ENCODE measurements at places on chromosomes 13 and 19.

- no peak for DNase-seq
Observed at GRCh38 chr13:28322256-28322905, 172.5 kb downstream of the FLT1 start.

DNA sequence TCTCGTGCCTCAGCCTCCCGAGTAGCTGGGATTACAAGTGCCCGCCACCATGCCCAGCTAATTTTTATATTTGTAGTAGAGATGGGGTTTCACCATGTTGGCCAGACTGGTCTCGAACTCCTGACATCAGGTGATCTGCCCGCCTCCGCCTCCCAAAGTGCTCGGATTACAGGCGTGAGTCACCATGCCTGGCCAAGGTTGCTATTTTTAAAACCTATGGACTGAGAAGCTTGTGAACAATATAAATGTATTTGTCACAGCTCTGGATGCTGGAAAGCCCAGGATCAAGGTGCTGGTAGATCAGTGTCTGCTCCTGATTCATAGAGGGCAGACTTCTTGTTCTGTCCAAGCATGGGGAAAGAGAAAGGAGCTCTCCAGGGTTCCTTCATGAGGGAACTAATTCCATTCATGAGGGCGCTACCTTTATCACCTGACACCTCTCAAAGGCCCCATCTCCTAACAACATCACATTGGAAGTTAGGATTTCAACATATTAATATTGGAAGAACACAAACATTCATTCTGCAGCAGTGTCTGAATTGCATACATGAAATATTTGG, 16.1 kb downstream of the CARD8 start:
- no peak for DNase-seq

DNA sequence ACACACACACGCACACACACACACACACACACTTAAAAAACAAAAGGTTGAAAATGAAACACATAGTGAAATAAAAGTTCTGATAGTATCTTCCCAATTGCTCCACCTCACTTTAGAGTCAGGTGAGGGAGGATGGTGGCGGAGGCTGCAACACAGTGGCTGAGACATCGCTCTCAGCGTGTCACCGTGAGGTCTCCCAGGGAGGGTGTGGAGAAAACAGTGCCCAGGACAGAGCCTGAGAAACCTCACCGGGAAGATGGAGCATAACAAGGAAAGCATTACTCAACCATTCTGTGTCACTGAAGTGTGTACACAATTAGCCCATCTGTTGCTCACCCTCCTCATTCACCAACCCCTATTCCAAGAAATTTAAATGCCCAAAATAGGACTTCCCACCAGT, 111.4 kb upstream of the USP29 start:
- no peak for DNase-seq

GRCh38 chr13:53068585-53069520, 40.2 kb downstream of the OLFM4 start:
- no peak for DNase-seq

GRCh38 chr19:48094129-48094854, 16.3 kb downstream of the PLA2G4C start:
- no peak for DNase-seq

DNA sequence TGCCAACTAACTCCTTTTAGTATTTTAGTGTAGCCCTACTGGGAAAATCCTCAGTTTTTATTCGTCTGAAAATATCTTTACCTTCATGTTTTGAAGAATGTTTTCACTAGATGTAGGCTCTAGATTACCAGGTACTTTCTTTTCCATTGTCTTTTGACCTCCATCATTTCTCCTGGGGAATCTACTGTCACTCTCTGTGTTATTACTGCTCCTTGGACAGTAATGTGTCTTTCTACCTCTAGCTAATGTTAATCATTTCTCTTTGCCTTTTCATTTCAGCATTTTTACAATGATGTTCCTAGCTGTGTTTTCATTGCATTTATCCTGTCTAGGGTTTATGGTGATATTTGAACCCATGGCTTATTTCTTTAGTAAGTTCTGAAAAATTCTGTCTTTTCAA, 61.9 kb downstream of the SPACA7 start:
- DNase-seq, result no peak

- DNase-seq, result no peak
Observed at GRCh38 chr13:100491164-100491842, 97.3 kb downstream of the GGACT start.

DNA sequence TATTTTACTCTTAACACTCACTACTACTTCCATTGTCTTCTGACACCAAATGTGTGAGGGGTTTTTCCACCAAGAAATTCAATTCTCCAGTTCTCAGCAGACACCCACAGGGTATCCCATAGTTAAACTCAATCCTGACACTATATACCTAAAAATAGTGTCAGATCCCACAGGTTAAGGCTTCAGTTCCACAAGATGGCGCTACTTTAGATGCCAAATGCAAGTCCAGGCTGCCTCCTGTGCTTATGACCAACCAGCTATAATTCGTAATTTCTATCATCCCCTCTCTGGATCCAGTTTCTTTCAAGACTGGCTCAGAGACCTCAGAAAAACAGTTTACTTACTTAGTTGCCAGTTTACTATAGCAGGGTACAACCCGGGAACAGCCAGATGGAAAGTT, 1146.2 kb upstream of the SPRY2 start:
- DNase-seq, result no peak

- no peak for DNase-seq
Observed at GRCh38 chr13:21796066-21796465, 125.2 kb downstream of the FGF9 start.

DNA sequence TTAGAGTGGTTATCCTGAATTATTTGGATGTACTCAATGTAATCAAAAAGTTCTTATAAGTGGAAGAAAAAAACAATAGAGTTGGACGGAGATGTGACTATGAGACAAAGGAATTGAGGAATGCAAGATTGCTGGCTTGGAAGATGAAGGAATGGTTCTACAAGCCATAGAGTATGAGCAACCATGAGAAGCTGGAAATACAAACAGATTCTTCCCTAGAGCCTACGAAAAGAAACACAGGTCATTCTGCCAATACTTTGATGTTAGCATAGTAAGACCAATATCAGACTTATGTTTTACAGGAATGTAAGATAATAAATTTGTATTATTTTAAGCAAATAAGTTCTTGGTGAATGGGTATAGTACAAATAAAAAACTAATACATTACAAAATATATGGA, 249.2 kb downstream of the DIAPH3 start:
- no peak for DNase-seq

- peak; percentile 43 for DNase-seq
Observed at GRCh38 chr13:80131204-80131603, 209.7 kb downstream of the SPRY2 start.

DNA sequence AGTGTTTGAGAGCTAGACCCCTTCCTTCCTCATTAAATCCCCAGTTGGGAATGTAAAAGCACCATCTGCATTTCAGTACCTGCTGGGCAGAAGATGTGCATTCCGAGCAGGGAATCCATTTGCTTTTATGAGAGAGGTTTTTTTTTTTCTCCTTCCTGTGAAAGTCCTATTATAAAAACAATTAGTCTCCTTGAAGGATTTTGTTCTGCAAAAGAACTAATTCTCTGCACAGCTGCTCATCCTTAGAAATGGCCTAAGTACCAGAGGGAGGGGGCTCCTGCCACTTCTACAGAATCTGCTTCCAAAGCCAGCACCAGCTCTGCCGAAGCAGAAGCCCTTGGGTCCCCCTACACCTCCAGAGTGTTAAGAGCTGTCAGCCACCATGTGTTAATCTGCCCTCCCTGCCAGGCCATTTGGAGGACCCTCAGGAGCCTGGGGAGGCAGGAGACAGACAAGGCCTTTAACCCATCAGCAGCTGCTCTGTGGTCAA, 36.4 kb upstream of the SERPINE3 start:
- no peak for DNase-seq

- DNase-seq, result no peak
Observed at GRCh38 chr19:6424195-6424938, at the start of gene KHSRP. Gene KHSRP (minus strand): TSS chr19:6424811. CDS start chr19:6424701, 110 bp downstream.

DNA sequence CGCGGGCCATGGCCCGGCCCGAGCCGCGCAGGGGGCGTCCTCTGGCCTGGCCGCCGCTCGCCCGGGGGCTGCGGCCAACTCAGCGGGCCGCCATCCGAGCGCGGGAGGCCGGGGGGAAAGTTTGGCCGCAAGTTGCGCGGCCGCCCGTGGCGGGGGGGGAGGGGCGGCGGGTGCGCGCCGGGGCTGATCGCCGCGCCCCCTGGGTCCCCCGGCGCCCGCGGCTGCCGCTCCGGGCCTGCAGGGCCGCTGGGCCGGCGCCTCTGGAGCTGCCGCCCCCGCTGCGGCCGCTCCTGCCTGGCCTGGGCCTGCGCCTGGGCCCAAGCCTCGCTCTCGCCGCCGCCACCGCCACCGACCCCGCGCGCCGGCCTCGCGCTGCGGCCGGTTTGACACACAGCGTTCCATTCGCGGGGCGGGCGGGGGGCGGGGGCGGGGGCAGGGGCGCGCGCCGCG, at the start of gene NR2F6:
Gene NR2F6, minus strand, starts transcription at position 385 of the 450 bp plus-strand sequence. CDS start 699 bp downstream, outside the sequence.
- DNase-seq, result no peak

DNA sequence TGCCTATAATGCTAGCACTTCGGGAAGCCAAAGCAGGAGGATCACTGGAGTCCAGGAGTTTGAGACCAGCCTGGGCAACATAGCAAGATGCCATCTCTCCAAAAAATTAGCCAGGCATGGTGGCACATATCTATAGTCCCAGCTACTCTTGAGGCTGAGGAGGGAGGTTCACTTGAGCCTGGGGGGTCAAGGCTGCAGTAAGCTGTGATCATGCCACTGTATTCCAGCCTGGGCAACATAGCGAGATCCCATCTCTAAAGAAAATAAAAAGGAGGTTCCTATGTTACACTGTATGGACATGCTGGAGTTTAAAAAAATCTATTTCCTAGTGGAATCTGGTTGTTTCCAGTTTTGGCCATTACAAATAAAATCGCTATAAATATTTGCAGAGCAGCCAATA, 2.6 kb downstream of the CAB39L start:
- DNase-seq, result no peak

DNA sequence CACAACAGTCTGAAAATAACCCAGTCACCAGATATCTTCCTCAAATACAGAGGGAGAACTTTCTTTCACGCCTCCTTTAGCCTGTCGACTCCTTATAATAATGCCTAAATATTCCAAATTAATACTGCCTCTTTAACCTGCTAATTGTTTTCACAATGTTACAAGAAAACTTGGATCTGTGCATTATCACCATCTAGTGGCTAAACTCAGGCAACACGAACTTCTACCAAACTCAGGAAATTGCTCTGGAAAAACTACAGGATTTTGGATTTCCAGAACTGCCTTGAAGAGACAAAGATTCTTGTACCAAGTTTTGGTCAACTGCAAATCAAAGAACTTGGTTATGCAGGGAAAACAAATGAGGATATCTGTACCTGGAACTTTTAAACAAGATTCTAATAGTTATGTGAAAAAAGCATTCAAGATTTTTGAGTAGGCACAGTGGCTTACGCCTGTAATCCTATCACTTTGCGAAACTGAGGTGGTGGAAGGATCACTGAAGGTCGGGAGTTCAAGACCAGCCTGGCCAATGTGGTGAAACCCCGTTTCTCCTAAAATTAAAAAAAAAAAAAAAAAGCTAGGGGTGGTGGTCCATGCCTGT, 10.8 kb downstream of the CLN5 start:
- no peak for DNase-seq

- DNase-seq, result peak; percentile 75
Observed at GRCh38 chr13:43785650-43786471, 911 bp downstream of the ENOX1 start.

DNA sequence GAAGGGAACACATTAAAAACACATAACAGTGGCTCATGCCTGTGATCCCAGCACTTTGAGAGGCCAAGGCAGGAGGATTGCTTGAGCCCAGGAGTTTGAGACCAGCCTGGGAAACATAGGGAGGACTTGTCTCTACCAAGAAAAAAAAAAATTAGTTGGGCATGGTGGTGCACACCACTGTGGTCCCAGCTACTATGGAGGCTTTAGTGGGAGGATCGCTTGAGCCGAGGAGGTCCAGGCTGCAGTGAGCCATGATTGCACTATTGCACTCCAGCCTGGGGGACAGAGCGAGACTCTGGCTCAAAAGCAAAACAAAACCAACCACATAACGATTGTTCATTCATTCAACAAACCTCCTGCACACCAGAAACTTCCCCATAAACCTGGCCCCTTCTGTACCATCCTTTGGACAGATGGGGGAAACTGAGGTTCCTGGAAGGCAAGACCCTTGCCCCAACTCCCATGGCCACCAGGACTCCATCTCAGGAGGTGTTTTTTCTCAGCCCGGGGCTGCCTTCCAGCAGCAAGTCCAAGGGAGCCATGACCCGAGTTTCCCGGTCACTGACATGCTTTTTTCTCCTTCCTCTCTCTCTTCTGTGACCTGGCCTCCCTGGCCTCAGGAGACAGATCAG, 4.3 kb downstream of the FOSB start:
- no peak for DNase-seq

DNA sequence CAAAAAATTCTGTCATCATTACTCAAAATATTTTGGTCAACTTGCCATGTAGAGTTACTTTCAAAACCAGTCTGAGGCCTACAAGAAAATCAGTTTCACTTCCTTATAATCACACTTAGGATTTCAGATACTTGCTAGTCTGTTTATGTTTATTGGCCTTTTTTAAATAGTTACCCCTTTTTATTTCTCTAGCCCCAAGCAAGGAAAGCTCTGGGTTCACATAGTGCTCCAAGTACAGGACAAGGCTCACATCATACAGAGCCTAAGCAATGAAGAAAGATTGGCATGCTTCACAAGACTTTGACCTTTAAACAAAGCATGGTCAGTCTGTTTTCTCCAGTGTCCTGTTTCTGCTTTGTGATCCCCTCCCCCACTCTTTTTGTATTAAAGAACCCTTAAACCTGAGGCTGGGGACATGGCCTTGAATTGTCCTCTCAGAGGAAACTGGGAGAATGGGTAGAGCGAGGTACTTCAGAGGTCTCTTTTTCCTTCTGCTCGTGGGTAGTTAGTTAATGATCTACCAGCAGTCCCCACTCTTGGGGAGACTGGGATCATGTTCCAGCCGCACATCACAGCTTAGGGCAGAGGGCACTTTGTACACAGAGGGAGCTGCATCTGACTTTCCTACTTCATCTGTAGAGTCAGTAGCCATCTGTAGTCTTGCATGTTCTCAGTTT, 30.7 kb downstream of the CEACAM1 start:
- no peak for DNase-seq

DNA sequence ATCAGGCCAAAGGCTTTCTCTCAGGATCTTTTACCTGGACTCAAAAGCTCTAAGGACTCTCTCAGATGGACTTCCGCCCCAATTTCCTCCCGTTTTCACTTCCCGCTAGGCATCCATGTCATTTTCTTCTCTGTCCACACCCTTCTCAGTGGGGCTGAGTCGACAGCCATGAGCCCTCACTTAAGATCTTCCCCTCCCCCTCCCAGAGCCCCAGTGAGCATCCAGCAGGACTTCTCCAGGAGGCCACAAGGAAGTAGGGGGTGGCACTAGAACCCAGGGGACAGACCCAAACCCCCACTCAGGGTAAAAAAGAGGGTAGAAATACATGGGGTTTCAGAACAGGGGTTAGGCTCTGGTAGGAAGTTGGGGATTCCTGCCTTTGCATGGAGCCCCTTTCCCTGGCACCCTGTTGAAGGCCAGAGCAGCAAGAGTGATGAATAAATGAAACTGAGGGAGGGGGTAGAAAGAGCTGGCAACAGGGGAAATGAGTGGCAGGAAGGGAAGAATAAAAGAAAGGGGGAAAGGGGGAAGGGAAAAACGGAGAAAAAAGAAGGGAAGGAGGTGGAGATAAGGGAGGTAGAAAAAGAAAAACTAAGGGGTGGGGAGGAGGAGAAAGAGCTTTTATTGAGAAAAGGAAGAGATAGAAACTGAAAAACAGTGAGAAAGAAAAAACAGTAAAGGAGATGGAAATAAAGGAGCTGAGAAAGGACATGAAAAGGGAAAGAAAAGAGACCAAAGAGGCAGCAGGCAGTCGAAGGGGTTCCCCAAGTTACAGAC, 42.3 kb downstream of the DEDD2 start:
- no peak for DNase-seq

All from C1 segment of cervical spinal cord (tissue), 14 donors.